ENCODE measurements at places on chromosomes 6 and 20.

DNA sequence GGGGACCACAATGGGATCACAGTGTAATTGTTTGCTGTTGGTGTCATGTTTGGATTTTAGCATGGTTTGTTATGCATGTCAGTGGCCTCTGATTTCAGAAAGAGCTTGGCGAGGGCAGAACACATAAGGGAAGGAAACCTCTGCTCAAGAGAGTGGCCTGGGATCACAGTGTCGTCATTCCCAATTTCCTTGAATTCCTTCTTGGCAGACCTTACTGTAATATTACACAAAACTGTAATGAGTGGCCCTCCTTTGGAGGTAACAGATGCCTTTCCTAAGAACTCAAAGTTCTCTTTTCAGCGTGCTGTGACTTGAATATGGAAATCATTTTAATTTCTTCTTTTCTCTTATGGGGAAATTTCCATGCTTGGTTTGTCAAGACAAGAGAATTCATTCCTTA, 46.9 kb downstream of the JAG1 start:
- DNase-seq, result no peak

- DNase-seq, result peak; percentile 49
Observed at GRCh38 chr20:50244352-50245149, 53.9 kb downstream of the CEBPB start.

- DNase-seq, result no peak
Observed at GRCh38 chr6:49004801-49005200, 458.3 kb downstream of the MMUT start.

DNA sequence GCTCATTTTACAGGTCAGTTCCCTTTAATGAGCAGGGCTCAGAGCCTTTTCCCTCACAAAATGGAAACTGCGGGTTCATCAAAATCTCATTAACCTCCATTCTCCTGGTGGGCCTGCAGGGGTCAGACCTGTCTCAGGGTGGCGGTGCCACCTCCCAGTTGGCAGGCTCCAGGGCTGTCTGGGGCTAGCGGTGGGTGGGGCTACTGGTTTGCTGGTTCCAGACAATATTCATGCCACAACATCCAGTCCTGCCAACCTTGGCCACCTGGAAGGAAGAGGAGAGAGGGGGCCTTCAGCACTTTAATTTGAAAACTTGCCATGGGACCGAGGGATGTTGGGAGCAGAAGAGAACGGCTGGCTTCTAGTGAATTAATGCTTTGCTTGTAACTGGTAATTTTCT, 41.9 kb upstream of the CTNNBL1 start:
- DNase-seq, result peak; percentile 52

DNA sequence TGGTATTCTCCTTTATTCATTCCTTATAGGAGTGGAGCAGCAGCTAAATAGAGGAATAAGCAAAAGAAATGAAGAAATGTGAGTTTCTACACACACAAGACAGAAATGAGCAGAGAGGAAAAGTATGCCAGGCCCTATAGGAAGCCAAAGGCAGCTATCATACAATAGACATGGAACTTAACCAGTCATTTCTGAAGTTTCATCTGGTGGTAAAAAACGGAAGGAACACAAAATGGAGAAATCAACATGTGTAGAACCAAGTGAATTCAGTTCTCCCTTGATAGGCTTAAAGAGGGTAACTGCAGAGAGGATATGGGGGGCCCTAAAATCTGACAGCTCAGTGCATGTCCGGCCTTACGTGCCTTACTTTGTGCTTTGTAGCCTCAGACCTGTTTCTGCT, 44.6 kb downstream of the TSBP1 start:
- no peak for DNase-seq

- no peak for DNase-seq
Observed at GRCh38 chr6:81793821-81794475, 41.5 kb upstream of the TENT5A start.

DNA sequence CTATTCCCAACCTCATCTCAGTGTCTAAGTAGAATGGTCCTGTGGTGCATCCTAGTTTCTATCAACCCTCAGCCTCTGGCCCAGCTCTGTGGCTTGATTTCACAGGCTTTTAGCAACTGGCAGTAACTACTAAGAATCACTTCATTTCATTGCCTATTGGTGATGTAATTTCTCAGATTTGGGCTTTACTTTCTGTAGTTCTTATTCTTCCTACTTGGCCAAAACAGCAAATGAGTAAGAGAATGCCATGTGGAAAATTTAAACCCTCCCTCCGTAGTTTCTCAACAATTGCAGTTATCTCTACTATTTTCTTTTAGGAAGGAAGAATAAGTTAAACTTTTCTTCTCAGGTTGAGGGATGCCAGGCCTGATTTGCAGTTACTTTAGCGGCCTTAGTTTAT, 387.3 kb downstream of the CDKAL1 start:
- DNase-seq, result no peak

GRCh38 chr20:3710703-3711483, 1.5 kb downstream of the SIGLEC1 start:
- DNase-seq, result peak; percentile 56

DNA sequence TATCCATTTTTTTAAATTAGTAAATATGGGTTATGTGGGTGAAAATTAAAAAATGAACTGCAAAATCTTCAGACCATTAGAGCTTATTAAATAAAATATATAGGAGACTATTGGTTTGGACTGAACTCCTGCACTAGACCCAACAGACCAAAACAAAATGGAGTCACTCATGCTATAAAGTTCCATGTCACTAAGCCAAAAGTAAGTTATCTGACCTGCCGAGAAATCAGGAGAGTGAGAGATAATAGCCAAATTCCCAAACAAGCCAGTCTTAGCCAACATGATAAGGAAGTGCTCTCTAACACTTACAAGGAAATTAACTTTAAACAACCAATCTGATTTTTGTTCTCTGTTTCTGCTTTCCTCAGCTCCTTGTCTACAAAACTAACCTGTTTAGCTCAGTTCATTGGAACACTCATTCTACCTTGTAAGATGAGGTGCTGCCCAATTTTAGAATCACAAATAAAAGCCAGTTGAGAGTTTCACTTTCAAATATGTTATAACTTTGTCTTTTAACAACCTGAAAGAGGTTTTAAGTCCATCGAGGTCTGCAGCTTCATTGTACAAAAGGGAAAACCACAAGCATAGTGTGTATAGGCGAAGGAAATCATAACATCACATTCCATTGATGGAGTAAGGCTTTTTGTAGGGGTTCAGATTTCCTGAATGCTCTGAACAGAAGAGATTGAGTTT, 220.5 kb downstream of the TENT5A start:
- DNase-seq, result no peak

GRCh38 chr20:53320701-53321100, 272.9 kb downstream of the ZNF217 start:
- no peak for DNase-seq

GRCh38 chr20:4281258-4282055, 266.1 kb upstream of the RNF24 start:
- DNase-seq, result no peak

DNA sequence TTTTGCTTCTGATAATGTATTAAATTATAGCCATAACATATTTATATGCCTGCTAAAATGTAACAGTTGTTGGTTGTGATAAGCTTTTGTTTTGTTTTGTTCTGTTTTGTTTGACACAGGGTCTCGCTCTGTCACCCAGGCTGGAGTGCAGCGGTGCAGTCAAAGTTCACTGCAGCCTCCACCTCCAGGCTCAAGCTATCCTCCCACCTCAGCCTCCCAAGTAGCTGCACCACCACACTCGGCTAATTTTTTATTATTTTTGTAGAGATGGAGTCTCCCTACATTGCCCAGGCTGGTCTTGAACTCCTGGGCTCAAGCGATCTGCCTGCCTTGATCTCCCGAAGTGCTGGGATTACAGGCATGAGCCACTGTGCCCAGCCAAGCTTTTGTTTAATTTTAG, 157.8 kb downstream of the ARID1B start:
- DNase-seq, result no peak

DNA sequence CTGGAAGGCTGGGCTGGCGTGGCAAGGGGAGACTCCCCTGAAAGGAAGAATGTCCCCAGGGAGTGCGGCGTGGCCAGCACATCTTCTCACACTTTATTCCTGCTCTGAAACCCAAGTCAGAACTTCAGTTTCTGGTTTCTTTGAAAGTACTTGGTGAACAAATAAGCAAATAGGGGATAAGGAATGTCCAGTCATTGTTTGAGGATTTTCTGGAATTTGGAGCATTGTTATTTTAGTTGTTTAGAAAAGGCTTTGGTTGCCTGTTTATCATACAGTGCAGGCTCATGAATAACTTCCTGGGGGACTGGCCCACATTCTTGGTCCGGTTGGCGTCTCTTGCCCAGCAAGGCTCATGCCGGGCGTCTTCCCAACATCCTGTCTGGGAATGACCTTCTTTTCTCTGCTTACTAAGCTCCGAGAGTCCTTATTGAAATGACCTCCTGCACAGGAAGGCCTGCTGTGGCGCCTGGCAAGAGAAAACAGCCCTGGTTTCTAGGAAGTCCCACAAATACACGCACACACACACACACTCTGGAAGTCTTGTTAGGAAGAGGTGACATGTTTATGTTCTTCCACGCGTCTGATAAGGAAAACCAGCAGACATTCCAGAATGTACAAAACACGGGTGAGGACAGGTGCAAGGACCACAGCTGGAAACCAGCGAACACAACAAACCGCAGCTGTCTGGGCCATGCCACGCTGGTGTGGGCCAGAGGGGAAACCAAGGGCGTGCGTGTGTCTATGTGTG, 71.9 kb downstream of the TMEM170B start:
- no peak for DNase-seq

DNA sequence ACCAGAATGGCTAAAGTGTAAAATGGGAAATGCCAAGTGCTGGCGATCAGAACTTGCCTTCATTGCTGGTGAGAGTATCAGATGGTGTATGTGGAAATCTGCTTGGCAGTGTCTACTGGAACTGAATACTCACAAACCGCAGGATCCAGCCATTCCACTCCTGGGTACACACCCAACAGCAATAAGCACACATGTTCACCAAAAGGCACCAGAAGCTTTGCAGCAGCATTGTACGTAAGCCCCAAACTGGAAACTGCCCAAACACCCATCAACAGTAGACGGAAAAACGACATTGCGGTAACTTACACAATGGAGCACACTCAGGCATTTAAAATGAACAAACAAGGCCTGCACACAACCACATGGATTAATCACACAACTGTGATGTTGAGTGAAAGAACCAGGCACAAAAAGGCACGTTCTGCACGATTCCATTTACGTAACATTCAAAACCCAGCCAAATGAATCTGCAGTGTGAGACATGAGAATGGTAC, 37.3 kb upstream of the BPIFA2 start:
- no peak for DNase-seq

- DNase-seq, result no peak
Observed at GRCh38 chr6:56072856-56073255, 174.5 kb downstream of the COL21A1 start.

DNA sequence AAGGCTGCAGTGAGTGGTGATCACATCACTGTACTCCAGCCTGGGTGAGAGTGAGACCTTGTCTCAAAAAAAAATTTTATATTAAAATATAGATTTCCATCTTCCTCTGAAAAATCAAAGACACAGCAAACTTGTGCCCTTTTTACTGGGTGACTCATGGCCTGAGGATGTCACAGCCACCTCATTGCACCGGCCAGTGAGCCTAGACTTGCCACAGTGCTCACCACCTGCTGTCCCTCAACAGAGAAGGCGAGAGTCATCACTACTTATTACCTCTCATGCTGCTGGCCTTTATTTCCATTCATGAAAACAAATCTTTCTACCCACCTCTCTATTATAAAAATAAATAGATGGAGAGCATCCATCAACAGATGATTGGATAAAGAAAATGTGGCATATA, 295.8 kb downstream of the PREX1 start:
- DNase-seq, result no peak

DNA sequence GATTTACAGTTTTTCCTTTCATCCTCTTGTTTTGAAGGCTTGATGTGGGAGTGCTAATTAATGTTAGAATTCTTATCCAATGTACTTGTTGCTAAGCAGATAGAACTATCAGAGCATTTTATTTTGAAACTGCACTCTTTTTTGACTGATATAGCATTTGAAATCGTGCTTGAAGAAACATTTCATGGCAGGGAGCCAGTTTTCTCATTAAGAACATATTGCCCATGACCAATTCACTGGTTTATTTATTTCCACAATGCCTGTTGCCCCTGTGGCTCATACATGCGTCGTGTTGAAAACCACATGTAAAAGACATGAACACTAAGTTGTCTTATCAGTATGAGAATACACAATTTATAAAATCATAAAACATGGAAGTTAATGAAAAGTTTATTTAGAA, 479.7 kb upstream of the FLRT3 start:
- no peak for DNase-seq

GRCh38 chr20:8790442-8791074, 278.3 kb upstream of the PLCB4 start:
- peak; percentile 57 for DNase-seq

GRCh38 chr6:12572896-12573827, 143.4 kb upstream of the PHACTR1 start:
- no peak for DNase-seq

DNA sequence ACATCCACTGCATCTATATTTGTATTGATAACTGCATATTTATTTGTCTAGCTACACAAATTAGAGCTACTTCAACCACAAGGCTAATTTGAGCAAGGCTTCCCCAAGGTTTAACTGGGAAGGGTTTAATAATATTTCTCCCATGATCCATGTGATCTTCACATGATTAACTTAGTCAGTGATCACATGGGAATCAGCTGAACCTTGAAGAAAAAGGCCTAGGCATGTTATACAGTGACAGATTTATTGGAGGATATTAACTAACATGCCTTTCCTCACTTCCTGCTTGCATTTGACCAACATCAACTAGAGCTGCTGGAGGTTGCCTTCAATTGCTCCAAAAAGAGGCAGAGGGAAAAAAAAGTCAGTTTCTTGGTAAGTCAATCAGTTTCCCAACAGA, 417.0 kb downstream of the HAO1 start:
- DNase-seq, result no peak

DNA sequence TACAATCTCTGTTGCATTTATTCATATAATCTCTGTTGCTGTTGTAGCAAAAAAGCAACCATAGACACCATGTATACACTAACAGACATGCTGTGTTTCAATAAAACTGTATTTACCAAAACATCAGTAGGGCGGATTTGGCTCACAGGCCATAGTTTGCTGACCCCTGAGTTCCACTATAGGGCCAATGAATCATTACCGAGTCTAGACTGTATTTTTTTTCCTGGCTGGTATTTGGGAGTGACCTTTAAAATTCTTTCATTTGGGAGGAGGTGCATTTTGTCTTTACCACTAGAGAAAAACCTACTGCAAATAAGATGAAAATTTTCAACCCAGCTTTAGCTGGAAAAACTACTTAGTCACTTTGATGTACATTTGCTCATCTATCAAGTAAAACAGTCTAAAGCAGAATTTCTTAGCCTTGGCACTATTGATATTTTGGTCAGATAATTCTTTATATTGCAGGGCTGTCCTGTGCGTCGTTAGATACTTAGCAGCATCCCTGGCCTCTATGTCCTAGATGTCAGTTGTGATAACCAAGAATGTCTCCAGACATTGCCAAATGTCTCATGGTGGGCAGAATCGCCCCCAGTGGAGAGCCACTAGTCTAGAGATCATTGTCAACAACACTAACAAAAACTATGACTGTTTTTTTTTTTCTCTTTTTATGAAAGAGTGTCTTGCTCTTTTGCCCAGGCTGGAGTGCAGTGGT, 39.5 kb downstream of the DCBLD1 start:
- no peak for DNase-seq
